ENCODE measurements at places on chromosomes 7 and 10.
A peak's percentile ranks its signal among the peaks of the same experiment; 100 is the strongest.

DNA sequence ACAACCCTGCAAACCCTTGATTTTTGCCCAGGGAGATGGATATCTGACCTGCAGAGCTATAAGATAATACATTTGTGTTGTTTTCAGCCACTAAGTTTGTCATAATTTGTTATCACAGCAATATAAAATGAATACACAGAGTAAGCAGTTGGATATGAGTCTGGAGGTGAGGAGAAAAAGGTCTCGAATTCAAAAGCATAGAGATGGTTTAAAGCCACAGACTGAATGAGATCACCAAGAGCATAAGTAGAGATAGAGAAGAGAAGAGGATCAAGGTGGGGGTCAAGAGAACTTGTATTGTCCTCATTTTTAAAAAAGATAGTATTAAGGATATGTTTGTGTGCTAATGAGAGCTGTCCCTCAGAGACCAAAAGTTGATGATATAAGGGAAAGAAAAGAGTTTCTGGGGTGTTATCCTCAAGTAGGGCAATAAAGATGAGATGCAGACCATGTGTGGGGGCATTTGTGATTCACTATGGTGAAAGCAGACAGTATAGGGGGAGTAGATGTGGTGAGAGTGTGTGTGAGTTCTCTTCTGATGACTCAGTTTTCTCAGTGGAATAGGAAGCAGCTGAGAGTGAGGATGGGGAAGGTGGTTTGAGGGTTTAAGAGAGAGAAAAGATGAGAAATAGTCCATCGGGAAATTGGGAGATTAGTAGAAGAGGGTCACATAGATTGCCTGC, 25.8 kb upstream of the PCGF5 start:
- no peak for DNase-seq

DNA sequence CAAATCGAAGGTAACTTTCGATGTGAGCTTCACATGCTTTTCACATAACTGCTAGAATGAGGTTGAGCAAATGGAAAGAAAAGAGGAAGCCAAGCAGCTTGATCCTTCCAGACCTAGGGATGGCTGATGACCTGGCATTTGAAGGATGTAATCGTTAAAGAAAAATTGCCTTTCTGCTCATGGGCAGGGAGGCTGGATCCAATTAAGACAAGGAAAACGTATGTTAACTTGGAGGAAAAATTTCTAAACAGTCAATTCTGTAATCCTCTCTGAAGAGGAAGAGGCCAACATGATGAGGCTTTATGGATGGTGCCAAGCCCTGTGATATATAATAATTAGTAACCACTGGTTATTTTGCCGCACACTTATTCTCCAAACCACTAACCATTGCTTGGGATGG, 12.5 kb downstream of the GRK5 start:
- DNase-seq, result no peak

- DNase-seq, result peak; percentile 100
Measured at GRCh38 chr7:152463709-152464311, 28.0 kb upstream of the KMT2C start.

- DNase-seq, result no peak
Measured at GRCh38 chr7:27693794-27694193, 31.1 kb upstream of the HIBADH start.

DNA sequence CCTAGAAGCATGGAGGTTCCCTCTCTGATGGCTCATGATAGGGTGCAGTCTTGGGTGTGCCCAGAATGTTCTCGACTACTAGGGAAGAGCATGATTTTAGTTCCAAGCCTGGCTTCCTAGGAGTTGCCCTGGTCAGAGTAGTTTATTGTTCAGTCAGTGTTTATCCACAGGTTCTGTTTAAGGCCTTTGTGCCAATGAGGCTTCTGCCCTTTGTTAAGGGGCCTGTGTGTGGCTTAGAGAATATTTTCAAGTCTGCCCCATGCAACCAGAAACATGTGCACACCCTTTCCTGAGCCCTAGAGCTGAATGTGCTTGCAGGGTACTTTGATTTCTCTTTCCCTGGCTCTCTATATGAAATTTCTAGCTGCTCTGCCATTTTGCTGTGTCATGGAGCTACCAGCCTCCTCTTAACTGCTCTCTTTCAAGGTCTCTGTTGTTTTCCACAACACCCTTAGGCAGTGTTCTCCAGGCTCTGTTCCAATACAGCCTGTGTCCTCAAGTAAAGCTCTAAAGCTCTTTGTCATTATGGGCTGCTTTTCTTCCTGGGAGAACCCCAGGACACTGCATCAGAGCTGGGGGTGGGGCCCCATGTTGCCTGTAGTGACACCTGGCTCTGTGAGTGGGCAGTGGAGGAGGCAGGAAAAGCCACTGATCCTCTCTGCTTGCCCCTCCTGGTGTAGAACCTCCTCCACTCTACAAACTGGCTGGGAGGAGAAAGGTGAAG, 34.1 kb upstream of the TSPAN33 start:
- no peak for DNase-seq

- DNase-seq, result no peak
Measured at GRCh38 chr7:108049962-108050361, 47.0 kb upstream of the LAMB1 start.

All from activated gamma-delta T cell treated with anti-CD3 and anti-CD28 coated beads, Interleukin-2, amount 50 U/mL, for 16 hours (primary cell).